ENCODE measurements at places on chromosomes 5 and 9. TPM values are rescaled to one million over a fixed set of nuclear protein-coding genes. Genes with fewer than 3 reads are reported as not detected.

DNA sequence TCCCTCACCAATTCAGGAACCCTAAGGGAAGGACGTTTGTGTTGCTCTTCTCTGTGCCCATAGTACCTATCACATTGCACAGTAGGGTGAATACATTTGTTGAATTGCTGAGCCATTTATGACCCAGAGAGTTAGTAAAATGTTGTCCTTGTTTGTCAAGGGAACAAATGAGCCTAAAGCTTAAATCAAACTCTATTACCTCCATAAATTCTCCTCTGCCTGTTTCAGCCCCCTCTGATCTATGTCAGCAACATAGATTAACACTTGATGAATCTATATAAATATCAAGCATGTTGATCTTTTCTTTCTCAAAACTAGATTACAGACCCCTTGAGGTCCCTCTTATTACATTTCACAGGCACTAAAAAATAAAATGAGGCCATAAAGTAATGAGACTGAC, 7.1 kb downstream of the SLC1A1 start:
- H3K27ac ChIP-seq, result no peak overlapping the region
- H3K36me3 ChIP-seq, result no peaks in the 10 kb centered on the region
- no peaks in the 10 kb centered on the region for H3K4me1 ChIP-seq
- H3K4me3 ChIP-seq, result no peak overlapping the region
- peaks cover 21% of the 10 kb centered on the region for H3K27me3 ChIP-seq

Gene SLCO4C1
- total RNA-seq, result 0.11 TPM

Gene PCDHB10
- total RNA-seq, result not detected

- DNase-seq, result no peak
- no peak overlapping the region for H3K27ac ChIP-seq
- H3K27me3 ChIP-seq, result no peaks in the 10 kb centered on the region
- H3K4me3 ChIP-seq, result no peak overlapping the region
Measured at GRCh38 chr5:108417166-108417670, 35.3 kb upstream of the FBXL17 start.

Gene IFNA13
- not detected for total RNA-seq

- H3K4me1 ChIP-seq, result no peaks in the 10 kb centered on the region
- H3K27me3 ChIP-seq, result no peaks in the 10 kb centered on the region
- no peak overlapping the region for H3K27ac ChIP-seq
- H3K4me3 ChIP-seq, result no peak overlapping the region
Measured at GRCh38 chr9:94112716-94113465, 28.6 kb downstream of the PTPDC1 start.

Gene PCDHAC1
- not detected for total RNA-seq

Gene NIM1K
- total RNA-seq, result 0.44 TPM

Gene SYNPO
- total RNA-seq, result 0.14 TPM

Gene CTSL
- 7.9 TPM for total RNA-seq

Gene KLF4
- 12.9 TPM for total RNA-seq

Gene CNTFR
- not detected for total RNA-seq

- H3K36me3 ChIP-seq, result no peaks in the 10 kb centered on the region
- no peak overlapping the region for H3K27ac ChIP-seq
- no peaks in the 10 kb centered on the region for H3K4me1 ChIP-seq
- DNase-seq, result no peak
- H3K4me3 ChIP-seq, result no peak overlapping the region
- no peaks in the 10 kb centered on the region for H3K27me3 ChIP-seq
Measured at GRCh38 chr5:107979291-107979690, 308.6 kb upstream of the EFNA5 start.

GRCh38 chr9:34630402-34631154, 1.7 kb upstream of the ARID3C start:
- H3K4me3 ChIP-seq, result no peak overlapping the region
- peaks cover 28% of the 10 kb centered on the region for H3K4me1 ChIP-seq
- peaks cover 38% of the 10 kb centered on the region for H3K27me3 ChIP-seq
- H3K36me3 ChIP-seq, result peaks cover 8% of the 10 kb centered on the region

GRCh38 chr9:114633438-114634089, 22.5 kb downstream of the TMEM268 start:
- no peaks in the 10 kb centered on the region for H3K4me1 ChIP-seq
- DNase-seq, result no peak
- no peak overlapping the region for H3K4me3 ChIP-seq
- H3K36me3 ChIP-seq, result peaks cover 58% of the 10 kb centered on the region

DNA sequence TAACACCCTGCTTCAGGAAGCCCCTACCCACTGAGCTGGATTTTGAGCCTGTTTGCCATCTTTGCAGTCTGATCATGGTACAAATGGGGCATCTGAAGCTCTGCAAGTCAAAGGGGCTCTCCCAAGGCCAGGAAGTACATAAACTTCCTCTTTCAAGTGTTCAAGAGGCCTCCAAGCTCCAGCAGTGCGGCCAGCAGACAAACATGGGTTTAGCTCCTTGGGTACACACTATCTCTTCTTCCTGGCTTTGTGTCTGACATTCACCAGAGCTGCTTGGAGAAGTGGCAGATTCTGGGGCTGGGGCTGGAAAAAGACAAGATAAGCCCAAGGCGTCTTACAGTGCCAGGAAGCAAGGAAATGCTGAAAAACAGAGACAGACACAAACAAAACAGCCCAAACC, 34.1 kb downstream of the LAMC3 start:
- no peaks in the 10 kb centered on the region for H3K27me3 ChIP-seq
- no peaks in the 10 kb centered on the region for H3K36me3 ChIP-seq
- peaks cover 17% of the 10 kb centered on the region for H3K4me1 ChIP-seq
- H3K4me3 ChIP-seq, result no peak overlapping the region

Gene MYO10
- not detected for total RNA-seq

DNA sequence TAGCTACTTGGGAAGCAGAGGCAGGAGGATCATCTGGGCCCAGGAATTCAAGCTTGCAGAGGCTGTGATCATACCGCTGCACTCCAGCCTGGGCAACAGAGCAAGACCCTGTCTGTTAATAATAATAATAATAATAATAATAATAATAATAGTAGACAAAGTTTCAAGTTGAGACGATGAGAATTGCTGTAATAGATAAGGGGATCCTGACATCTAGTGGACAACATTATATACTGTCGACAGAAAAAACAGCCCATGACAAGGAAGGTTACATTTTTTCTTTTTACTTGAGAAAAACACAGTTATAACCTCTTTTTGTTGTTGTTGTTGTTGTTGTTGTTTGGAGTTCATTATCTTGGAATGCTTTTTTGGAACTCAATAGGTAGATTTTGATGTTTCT, 35.3 kb downstream of the NDFIP1 start:
- no peaks in the 10 kb centered on the region for H3K4me1 ChIP-seq
- peaks cover 81% of the 10 kb centered on the region for H3K36me3 ChIP-seq
- H3K27ac ChIP-seq, result no peak overlapping the region
- H3K4me3 ChIP-seq, result no peak overlapping the region

GRCh38 chr9:88287972-88288371, 100.3 kb upstream of the SPIN1 start:
- no peaks in the 10 kb centered on the region for H3K36me3 ChIP-seq
- no peaks in the 10 kb centered on the region for H3K27me3 ChIP-seq
- H3K27ac ChIP-seq, result no peak overlapping the region
- no peak overlapping the region for H3K4me3 ChIP-seq
- no peaks in the 10 kb centered on the region for H3K4me1 ChIP-seq
- DNase-seq, result no peak

Gene PCDHB9
- total RNA-seq, result not detected

Gene ELOVL7
- total RNA-seq, result not detected

Gene CRHBP
- not detected for total RNA-seq

Gene C9orf153
- 0.66 TPM for total RNA-seq

DNA sequence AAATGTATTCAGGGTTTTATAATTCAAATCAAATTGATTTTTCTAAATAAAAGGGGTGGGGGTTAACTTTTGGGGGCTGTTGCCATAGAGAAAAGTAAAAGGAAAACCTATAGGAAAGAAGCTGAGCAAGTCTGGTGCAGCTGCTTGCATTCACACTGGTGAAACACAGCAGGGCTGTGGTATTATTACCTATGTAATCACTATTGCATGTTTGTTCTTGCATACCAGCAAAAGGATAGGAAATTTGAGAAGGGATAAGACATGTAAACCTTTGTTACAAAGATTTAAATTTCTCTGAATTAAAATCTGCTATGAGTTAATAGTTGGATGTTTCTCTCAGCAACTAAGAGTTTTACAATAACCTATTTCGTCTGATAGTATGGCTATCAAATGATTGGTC, 346.7 kb downstream of the EFNA5 start:
- no peak overlapping the region for H3K4me3 ChIP-seq
- H3K4me1 ChIP-seq, result no peaks in the 10 kb centered on the region
- no peaks in the 10 kb centered on the region for H3K36me3 ChIP-seq
- no peak for DNase-seq
- H3K27me3 ChIP-seq, result no peaks in the 10 kb centered on the region
